Stimulated activated naive B cell treated with anti-CD40 and anti-IgM and Interleukin-4, amounts not matched to agents 10 μg/mL and 1 μg/mL and 100 μg/mL, for 72 hours (primary cell): ENCODE measurements at places on chromosomes 11 and 22.

GRCh38 chr22:22825213-22825593 lies 62.4 kb upstream of the IGLL5 start:
- H3K4me1 ChIP-seq = peaks cover 29% of the 10 kb centered on the region
- no peaks in the 10 kb centered on the region for H3K36me3 ChIP-seq
- no peak overlapping the region for H3K4me3 ChIP-seq
- no peak overlapping the region for H3K27ac ChIP-seq
- DNase-seq = no peak

- peaks cover 58% of the 10 kb centered on the region for H3K4me1 ChIP-seq
- H3K27me3 ChIP-seq = peaks cover 40% of the 10 kb centered on the region
- peak overlapping the region; percentile 65 for H3K27ac ChIP-seq
- peak overlapping the region; percentile 64 for H3K4me3 ChIP-seq
These were observed 2.0 kb downstream of the PLXNB2 start for GRCh38 chr22:50305393-50305922.

- no peak overlapping the region for H3K27ac ChIP-seq
- H3K27me3 ChIP-seq = no peaks in the 10 kb centered on the region
- H3K4me1 ChIP-seq = no peaks in the 10 kb centered on the region
- H3K4me3 ChIP-seq = no peak overlapping the region
- H3K36me3 ChIP-seq = peaks cover 17% of the 10 kb centered on the region
These were observed 10.5 kb downstream of the EMSY start for GRCh38 chr11:76455331-76455730.

GRCh38 chr22:31739795-31740201 lies 10.1 kb downstream of the PRR14L start:
- peaks cover 19% of the 10 kb centered on the region for H3K4me1 ChIP-seq
- H3K27ac ChIP-seq = no peak overlapping the region
- no peak for DNase-seq
- peaks cover 39% of the 10 kb centered on the region for H3K36me3 ChIP-seq

- peak overlapping the region; percentile 72 for H3K4me3 ChIP-seq
- no peak for DNase-seq
- H3K27ac ChIP-seq = peak overlapping the region; percentile 62
These were observed 282 bp downstream of the MPPED2 start for GRCh38 chr11:30585892-30586250.

- DNase-seq = no peak
- no peaks in the 10 kb centered on the region for H3K27me3 ChIP-seq
- no peaks in the 10 kb centered on the region for H3K4me1 ChIP-seq
- no peak overlapping the region for H3K27ac ChIP-seq
- peaks cover 6% of the 10 kb centered on the region for H3K36me3 ChIP-seq
These were observed 44.1 kb downstream of the FAM118A start for GRCh38 chr22:45353786-45354185.

DNA sequence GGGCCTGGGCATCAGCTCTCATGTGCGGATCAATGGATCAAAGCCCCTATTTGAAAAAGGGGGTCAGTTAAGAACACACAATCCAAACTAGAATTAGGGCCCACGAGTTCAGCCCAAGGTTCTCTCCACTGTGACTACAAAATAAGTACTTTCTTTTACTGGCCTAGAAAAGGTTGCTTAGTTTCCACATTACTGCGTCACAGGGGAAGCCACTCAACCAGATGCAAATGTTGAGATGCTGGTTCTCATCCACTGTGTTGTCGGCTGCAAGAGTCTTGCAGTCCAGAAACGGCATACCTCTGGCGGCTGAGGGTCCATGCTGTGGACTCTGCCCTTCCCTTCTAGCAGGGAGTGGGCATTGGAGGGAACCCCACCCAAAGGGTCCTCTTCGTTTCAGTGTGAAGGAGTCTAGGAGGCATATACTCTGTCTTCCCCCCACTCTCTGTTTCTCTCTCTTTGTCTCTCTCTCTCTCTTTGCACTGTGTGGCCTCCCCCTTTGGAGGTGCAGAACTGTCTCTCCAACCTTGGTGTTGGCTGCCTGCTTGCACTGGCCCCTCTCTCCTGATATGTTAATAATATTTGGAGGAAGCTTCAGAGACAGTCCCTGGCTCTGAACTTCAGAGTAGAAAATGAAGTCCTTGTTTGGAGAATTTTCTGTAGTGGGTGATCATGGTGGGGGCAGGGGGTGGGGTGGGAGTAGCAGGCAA lies 99.0 kb upstream of the NNMT start:
- no peaks in the 10 kb centered on the region for H3K36me3 ChIP-seq
- peaks cover 45% of the 10 kb centered on the region for H3K4me1 ChIP-seq
- H3K27ac ChIP-seq = peak overlapping the region; percentile 81
- H3K4me3 ChIP-seq = peak overlapping the region; percentile 72

DNA sequence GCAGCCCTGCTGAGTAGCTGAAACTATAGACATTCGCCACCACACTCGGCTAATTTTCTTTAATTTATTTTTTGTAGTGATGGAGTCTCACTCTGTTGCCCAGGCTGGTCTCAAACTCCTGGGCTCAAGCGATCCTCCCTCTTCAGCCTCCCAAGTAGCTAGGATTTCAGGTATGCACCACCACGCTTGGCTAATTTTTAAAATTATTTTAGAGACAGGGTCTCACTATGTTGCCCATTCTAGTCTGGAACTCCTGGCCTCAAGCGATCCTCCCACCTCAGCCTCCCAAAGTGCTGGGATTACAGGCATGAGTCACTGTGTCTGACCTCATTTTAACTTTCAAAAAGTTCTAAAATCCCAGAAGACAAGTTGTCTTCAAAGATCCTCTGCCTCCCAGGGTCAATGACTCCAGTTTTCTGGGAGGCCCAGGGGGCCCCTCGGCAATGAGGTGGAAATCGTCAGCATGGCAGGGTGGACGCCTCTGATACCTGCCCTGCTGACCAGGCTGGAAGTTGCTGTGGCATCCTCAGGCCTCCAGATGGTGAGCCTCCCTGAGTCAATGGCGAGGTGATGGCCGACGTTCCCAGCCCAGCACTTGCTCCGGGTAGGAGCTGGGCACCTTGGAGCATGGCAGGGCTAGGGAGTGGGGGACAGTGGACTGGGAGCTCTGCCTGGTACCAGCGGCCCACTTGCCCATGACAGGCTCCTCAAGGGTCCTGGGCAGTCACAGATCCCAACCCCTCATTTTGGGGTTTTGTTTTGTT lies 31.1 kb downstream of the RPL3 start:
- H3K36me3 ChIP-seq = peaks cover 4% of the 10 kb centered on the region
- peaks cover 10% of the 10 kb centered on the region for H3K27me3 ChIP-seq
- no peak overlapping the region for H3K27ac ChIP-seq
- H3K4me3 ChIP-seq = no peak overlapping the region
- DNase-seq = no peak

GRCh38 chr11:93633835-93634234 lies 27.6 kb upstream of the CEP295 start:
- H3K27ac ChIP-seq = no peak overlapping the region
- no peak overlapping the region for H3K4me3 ChIP-seq
- peaks cover 70% of the 10 kb centered on the region for H3K27me3 ChIP-seq
- no peaks in the 10 kb centered on the region for H3K36me3 ChIP-seq

- no peak overlapping the region for H3K4me3 ChIP-seq
- no peaks in the 10 kb centered on the region for H3K27me3 ChIP-seq
- no peak overlapping the region for H3K27ac ChIP-seq
- no peak for DNase-seq
- no peaks in the 10 kb centered on the region for H3K36me3 ChIP-seq
- H3K4me1 ChIP-seq = no peaks in the 10 kb centered on the region
These were observed 921.7 kb downstream of the LRRC4C start for GRCh38 chr11:40537734-40538133.

DNA sequence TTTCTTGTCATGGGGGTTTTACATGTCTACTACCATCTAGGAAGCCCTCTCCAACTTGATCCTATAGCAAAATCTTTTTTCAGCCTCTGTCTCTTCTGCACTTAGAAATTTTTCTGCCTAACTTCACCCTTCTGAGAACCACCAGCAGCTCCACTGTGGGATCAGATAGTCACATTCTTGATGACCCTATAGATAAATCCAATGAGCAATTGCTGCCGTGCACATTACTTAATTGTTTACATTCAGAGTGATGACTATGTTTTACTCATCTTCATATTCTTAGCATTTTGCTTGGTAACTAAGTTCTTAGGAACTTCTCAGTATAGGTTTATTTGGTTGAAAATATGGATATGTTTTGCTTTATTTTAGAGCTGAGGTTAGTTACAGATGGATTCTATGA lies 12.4 kb upstream of the ETS1 start:
- peaks cover 44% of the 10 kb centered on the region for H3K4me1 ChIP-seq
- DNase-seq = no peak
- no peaks in the 10 kb centered on the region for H3K27me3 ChIP-seq
- peak overlapping the region; percentile 1 for H3K27ac ChIP-seq
- H3K4me3 ChIP-seq = no peak overlapping the region

- H3K27me3 ChIP-seq = no peaks in the 10 kb centered on the region
- H3K4me1 ChIP-seq = peaks cover 48% of the 10 kb centered on the region
- peak overlapping the region; percentile 88 for H3K4me3 ChIP-seq
- DNase-seq = peak; percentile 47
These were observed 1.8 kb upstream of the PACS1 start for GRCh38 chr11:66068154-66068821.

GRCh38 chr11:73956876-73957653 lies 6.2 kb downstream of the DNAJB13 start:
- H3K4me1 ChIP-seq = peaks cover 14% of the 10 kb centered on the region
- DNase-seq = no peak
- no peak overlapping the region for H3K27ac ChIP-seq
- H3K4me3 ChIP-seq = peak overlapping the region; percentile 67
- no peaks in the 10 kb centered on the region for H3K36me3 ChIP-seq
- H3K27me3 ChIP-seq = peaks cover 6% of the 10 kb centered on the region

- peaks cover 9% of the 10 kb centered on the region for H3K36me3 ChIP-seq
- DNase-seq = peak; percentile 60
- H3K4me1 ChIP-seq = peaks cover 42% of the 10 kb centered on the region
- no peaks in the 10 kb centered on the region for H3K27me3 ChIP-seq
These were observed 28.8 kb upstream of the MOB2 start for GRCh38 chr11:1515082-1516060.

GRCh38 chr22:49624421-49625177 lies 203.1 kb downstream of the BRD1 start:
- H3K4me3 ChIP-seq = no peak overlapping the region
- peaks cover 18% of the 10 kb centered on the region for H3K4me1 ChIP-seq
- DNase-seq = no peak
- peaks cover 28% of the 10 kb centered on the region for H3K36me3 ChIP-seq

DNA sequence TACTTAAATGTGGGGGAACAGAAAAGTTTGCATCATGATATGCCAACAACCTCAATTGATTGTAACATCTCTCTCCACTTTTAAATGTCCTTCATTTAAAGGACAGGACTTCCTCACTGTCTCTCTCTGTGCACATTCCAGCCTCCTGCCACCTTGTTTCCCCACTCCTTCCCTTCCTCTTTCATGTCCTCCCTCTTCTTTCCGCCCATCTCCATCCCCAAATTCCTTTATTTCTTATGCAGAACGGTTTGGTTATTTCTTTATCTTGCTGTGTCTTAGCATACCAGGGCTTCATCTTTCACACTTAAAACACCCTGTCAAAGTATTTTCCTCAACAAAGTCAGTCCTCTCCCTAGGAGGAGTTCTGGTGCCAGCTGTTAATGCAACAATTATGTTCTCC lies 293.8 kb downstream of the NXPE2 start:
- no peaks in the 10 kb centered on the region for H3K4me1 ChIP-seq
- H3K27ac ChIP-seq = no peak overlapping the region
- H3K27me3 ChIP-seq = no peaks in the 10 kb centered on the region
- H3K4me3 ChIP-seq = no peak overlapping the region

GRCh38 chr11:60788401-60789125 lies 3.4 kb downstream of the MS4A10 start:
- no peaks in the 10 kb centered on the region for H3K27me3 ChIP-seq
- H3K4me1 ChIP-seq = no peaks in the 10 kb centered on the region
- H3K4me3 ChIP-seq = no peak overlapping the region
- no peaks in the 10 kb centered on the region for H3K36me3 ChIP-seq

DNA sequence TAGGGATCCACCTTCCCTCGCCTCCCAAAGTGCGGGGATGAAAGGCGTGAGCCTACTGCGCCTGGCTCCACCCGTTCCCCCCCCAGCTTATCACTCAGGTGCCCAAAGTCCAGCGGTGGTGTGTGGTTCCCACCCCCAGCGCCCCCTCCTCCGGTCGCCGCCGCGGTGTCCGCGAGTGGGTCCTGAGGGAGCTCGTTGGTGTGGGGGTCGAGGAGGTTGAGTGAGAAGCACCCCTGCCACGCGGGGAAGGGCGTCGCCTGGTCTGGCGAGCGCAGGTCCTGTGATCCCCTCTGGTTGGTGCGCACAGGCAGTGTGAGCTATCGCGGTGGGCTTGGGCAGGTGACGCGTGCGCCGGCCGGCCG lies 3900.6 kb upstream of the OR11H1 start:
- H3K27me3 ChIP-seq = no peaks in the 10 kb centered on the region
- H3K27ac ChIP-seq = no peak overlapping the region
- no peak for DNase-seq
- peaks cover 5% of the 10 kb centered on the region for H3K36me3 ChIP-seq
- no peak overlapping the region for H3K4me3 ChIP-seq

DNA sequence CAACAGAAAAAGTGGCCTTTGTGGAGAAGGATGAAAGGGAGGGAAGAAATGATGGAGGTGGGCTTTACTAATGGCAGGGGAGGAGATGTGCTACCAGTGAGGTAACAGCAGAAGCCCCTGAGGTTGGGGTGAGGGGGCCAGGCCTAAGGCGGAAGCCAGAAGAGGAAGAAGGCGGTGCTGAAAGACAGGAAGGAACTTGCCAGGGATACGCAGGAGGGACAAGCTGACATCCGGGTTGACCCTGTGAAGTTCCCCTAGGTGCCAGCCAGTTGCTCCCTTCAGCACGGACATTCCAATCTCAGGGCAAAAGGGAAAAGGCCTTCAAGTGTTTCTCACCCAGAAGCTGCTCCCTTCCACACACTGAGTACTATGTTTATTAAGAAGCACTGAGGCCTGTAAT lies 2.3 kb upstream of the TIRAP start:
- H3K36me3 ChIP-seq = peaks cover 37% of the 10 kb centered on the region
- no peaks in the 10 kb centered on the region for H3K27me3 ChIP-seq
- H3K4me3 ChIP-seq = no peak overlapping the region
- no peak for DNase-seq
- peak overlapping the region; percentile 1 for H3K27ac ChIP-seq

- no peak for DNase-seq
- H3K27ac ChIP-seq = peak overlapping the region; percentile 56
- no peaks in the 10 kb centered on the region for H3K27me3 ChIP-seq
- peaks cover 38% of the 10 kb centered on the region for H3K36me3 ChIP-seq
These were observed 10.9 kb downstream of the NCF4 start for GRCh38 chr22:36871669-36872081.

DNA sequence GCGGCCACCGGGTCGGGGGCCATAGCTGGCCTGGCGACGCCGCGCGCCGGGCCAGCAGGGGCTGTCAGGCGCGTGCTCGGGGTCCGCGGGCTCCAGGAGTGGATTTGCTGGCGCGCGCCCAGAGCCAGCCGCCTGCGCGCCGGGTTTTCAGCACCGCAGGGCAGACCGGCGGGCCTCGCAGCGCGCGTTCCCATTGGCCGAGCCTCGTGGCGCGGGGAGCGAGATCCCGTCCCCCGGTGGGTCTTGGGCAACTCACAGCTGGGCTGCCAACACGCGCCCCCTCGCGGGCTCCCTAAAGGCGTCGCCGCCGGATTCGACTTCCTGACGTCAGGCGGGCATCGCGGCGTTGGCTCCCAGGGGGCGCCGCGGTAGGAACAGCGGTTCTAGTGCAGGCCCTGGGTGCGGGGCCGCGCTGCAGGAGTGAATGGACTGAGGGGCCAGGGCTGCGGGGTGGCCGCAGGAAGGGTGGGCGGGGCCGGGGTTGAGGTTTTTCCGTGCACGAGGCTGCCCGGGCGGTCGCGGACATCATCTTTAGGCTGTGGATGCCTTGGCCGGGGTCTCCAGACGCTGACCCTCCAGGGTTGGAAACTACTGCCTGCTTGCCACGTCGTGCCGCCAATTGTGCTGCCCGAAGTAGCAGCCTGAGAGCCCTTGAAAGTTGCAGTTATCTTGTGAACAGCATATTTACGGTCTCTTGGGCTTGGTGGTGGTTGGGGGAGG lies at the start of gene FADS1:
Gene FADS1, minus strand, starts transcription at position 268 of the 720 bp plus-strand sequence. Its CDS starts 74 bp downstream, at position 194.
- peaks cover 42% of the 10 kb centered on the region for H3K36me3 ChIP-seq
- peak; percentile 85 for DNase-seq
- no peaks in the 10 kb centered on the region for H3K27me3 ChIP-seq
- peak within 1 kb of the TSS; percentile 97 for H3K27ac ChIP-seq
- peak within 1 kb of the TSS; percentile 84 for H3K4me3 ChIP-seq
- peaks cover 10% of the 10 kb centered on the region for H3K4me1 ChIP-seq
